ENCODE measurements at places on chromosomes 5 and 9.

DNA sequence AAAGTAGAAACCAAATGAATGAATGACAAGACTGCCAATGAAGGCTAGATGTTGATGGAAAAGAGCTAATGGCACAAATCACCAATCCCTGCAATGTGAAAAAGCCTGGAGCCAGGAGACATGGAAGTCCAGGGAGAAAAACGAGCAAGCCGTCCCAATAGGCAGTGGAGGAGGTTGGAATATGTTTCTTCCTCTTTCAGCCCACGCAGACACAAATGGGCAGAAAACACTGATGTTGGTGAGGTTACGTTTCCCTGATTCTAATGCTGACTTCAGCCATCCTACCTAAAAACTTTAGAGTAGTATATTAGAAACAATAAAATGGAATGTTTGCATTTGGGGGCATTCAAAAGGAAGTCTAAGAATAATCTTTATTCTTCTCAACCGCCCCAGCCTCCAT lies 23.9 kb upstream of the KIF2A start:
- no peak for DNase-seq

DNA sequence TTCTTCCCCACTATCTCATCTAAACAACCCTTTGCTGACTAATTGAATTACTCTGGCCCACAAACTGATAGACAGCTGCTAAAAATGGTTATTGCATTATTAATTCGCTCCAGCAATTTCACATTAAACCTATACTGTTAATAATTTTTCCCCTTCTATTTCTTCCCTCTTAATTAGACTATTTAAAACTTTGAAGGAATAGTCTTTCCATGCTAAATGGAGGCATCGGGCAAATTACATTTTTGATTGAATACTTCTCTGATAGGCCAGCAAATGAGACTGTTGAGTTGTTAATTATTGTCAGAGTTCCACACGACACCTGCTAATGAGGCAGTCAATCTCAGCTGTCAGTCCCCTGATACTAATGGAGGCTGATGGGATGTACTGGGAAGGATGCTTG lies 242.5 kb downstream of the TRIM32 start:
- DNase-seq = no peak

GRCh38 chr5:66072031-66072430 lies 72.1 kb upstream of the SREK1 start:
- no peak for DNase-seq

- DNase-seq = no peak
These were observed 24.7 kb upstream of the GLRX start for GRCh38 chr5:95847261-95847592.

DNA sequence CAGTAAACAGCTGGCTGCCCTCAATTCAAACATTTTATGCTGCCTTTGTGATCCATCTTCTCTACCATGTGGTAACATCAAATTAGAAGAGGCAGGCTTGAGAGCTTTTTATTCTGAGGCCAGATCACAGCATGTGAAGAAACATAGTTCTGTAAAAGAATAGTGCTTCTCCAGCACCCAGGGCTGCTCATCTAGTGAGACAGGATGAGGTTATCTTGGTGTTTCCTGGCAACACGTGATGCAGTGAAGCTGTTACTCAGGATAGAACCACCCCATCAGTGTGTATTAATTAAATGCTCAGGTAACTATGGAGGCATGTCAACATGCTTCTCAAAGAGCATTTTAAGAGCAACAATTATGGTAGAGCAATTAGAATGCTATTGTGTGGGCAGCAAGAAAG lies 400.5 kb upstream of the ACO1 start:
- DNase-seq = no peak

DNA sequence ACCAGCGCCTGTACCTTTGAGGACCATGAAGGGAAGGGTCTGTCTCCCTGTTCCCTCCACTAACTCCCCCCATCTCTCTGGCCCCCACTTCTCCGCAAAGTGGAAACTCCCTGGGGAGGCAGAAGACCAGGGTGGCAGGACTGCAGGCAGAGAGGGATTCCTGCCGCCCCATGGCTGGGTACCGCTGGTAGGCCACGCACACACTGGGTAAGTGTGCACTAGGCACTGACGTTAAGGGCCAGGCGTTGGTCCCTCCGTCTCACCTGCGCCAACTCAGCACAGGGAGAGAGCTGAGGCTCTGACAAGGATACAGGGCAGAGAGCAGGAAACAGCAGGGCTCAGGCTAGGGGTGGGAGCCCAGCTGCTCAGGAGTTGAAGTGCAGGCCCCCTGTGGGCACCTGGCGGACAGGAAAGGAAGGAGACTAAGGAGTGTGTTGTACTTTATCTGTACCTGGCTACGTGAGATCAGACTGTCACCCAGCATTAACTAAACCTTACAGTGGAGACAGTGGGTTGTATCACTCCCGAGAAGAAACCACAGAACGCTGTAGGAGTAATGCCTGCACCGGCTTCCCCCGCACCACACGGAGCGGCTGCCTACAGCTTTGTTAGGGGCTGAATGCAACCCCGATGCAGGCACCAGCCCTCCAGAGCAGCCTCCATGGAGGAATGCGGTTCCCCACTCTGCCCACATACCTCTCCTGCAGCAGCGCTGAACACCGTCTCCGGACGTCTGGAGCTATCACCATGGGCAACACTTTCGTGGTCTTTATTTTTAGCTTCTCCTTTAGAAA lies 34.2 kb upstream of the CLPTM1L start:
- no peak for DNase-seq

DNA sequence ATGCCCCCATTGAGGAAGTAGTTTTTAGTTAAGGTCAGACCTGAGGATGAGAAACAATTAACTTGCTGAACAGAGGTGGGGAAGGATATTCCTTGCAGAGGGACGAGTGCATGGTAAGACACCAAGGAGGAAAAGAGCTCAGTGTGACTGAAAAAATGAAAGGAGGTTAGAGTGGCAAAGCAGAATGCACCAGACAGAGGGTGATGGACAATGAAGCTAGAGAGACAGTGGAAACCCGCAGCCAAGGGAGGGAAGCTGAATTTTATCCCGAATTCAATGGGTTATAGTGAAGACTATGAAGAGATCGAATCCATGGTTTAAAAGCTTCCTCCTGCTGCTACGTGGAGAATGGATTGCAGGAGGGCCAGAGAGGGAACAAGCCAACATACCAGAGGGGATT lies 206.8 kb downstream of the FBN2 start:
- no peak for DNase-seq

- DNase-seq = no peak
These were observed 7.0 kb upstream of the SIL1 start for GRCh38 chr5:139205124-139205523.

DNA sequence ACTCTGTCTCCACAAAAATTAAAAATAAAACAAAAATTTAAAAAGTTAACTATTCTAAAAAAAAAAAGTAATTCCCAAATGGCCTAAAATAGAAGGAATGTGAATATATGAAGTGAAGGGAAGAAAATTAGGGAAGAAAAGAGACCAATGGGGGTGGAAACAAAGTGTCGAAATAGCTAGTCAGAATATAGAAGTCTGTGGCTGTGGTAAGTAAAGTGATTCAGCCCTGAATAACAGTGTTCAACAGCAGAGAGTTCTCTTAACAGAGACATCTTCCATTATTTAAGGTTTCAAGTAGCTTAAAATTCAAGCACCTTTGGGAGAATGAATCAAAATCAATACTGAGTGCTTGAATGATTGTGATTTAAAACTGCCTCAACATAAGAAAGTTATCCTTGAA lies 51.7 kb downstream of the LPAR1 start:
- DNase-seq = no peak

DNA sequence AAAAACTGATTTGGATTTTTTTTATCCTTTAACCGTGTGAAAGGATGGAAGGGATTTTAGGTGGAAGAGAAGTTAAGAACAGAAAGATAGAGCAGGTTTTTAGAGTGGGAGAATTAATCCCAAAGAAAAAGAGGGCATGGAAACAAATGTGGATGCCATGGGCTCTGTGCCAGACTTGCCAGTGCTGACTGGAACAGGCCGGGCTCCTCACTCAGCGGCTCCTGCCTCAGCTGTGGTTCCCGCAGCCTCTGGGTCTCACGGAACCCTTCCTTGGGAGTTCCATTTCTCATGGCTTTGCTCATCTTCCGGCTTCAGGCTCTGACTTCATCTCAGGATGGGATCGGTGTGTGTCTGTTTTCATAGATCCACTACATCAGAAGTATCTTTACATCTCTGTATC lies 30.4 kb upstream of the SLC2A8 start:
- DNase-seq = no peak

GRCh38 chr5:132387640-132388117 lies 18.2 kb downstream of the SLC22A5 start:
- no peak for DNase-seq

- no peak for DNase-seq
These were observed 20.4 kb downstream of the BDP1 start for GRCh38 chr5:71475788-71476384.

DNA sequence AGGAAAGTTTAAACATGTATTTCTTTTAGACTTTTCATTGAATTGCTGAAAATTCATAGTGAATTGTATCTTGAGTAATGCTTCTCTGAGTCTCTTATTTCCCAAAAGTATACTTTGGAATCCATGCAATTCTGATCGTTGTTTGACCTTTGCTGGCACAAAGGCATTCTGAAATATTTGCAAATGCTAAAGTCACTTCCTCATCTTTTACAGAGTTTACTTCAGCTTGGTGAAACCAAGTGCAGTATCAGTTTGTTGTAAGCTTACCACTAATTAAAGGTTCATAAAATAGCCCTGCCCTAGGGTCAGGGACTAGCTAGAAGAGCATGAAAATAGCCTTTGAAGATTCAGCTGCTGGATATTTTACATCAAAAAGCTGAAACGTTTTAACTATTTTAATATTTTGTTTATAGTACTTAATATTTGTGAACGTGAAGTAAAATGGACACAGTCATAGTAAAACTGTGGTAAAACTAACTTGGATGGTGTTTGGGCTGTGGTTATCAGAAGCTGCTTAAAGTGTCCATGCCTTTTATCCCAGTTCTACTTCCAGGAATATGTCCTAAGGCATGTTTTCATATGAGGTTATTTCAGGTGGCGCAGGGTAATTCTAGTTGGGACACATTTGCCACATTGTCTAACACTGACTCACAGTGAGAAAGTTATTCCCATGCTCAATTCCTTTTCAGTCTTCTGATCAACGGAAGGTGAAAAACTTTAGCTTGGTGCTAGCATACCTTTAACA lies 45.3 kb downstream of the SLC22A5 start:
- no peak for DNase-seq

- DNase-seq = no peak
These were observed 416.9 kb downstream of the PSAT1 start for GRCh38 chr9:78713614-78714405.

DNA sequence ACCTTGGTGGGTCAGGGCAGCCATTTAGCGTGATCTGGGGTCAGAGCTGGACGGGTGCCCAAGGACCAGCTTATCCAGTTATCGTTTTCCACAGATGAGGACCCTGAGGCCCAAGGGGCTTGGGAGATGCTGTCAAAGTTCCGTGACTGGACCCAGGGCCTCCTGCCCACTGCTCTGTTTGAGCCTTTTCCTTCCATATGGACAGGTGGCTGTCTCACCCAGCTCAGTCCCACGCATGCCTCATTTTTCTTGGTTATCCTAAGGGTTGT lies 56.5 kb downstream of the TRIP13 start:
- no peak for DNase-seq

GRCh38 chr5:115873392-115873791 lies 31.7 kb downstream of the AP3S1 start:
- DNase-seq = no peak

DNA sequence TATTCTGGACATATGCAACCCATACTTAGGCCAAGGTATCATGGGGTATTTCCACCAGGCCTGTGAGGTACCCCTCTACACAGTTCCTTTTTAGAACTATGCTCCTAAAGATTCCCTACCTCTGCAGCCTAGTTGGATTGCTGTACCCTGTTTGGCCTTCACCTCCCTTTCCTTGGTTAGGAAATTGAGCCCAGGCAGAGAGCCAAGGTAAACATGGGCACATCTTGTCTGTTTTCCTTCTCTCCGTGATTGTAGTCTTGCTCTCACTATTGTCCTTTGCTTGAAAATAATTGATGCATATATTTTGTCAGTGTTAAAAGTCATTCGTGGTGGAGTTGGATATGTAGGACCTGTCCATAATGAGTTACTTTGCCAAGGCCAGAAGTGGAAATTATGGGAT lies 26.7 kb downstream of the BDP1 start:
- no peak for DNase-seq

DNA sequence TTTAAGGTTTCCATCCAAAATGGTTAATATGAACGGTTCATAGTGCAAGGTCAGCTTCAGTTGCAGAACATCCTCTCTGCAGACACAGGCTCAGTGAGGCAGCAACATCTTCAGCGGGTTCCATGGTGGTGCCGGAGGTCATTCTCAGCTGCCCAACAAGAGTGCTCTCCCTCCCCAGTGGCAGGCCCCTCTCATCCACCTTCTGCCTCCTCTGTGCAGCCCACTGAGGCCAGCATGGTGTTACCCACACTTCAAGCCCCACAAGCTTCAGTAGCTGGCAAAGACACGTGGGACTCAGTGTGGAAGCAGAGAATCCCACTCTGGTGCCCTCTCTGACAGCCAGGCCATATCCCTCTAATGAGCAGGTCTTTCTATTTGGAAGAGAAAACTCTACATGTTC lies 4.1 kb upstream of the ARSI start:
- no peak for DNase-seq

GRCh38 chr9:15824310-15824709 lies 271.5 kb downstream of the CCDC171 start:
- no peak for DNase-seq

- no peak for DNase-seq
These were observed 204.1 kb upstream of the MEF2C start for GRCh38 chr5:89087128-89087527.

DNA sequence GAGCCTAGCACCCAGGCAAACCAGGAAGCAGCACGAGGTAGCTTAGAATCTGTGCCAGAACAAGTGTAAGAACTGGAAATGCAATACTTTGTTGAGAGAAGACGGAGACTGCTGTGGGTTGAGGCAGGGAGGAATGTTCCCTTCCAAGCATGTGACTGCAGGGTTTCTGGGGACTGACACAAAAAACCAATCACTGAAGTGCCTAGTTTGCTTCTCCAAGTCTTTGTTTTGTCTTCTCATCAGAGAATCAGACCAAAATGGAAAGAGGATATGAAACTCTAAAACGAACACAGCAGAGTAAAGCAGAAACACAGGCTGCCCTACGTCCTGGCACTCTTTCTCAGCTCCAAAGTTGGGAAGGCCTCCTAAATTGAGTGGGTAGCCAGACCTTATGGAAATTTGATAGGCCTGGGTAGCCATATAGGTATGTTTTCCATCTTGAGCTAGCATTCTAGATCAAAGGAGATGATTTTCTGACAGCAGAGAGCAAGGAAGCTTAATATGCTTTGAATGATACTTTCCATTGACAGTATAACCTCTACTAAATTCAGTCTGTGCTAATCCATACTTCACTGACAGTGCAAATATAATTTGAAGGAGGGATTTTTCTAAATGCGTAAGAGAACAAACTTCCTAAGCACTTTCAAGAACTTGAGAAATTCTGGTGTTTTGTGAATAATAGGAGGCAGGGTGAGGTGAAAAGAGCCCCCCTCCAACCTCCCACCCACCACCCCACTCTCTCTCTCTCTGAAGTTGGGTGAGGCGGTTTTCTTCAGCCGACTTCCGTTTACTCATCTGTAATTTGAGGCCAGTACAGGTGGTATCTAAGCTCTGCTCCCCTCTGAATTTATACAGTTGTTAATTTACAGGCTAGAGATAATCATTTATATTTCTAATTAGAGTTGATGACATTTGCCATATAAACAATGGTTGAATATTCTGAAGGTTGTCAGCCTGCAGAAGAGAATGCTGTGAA lies 5.5 kb downstream of the ADRB2 start:
- DNase-seq = no peak
